Common myeloid progenitor, CD34-positive (primary cell): ENCODE measurements at places on chromosomes 2 and 18.

GRCh38 chr18:23950644-23951043 lies 63.9 kb upstream of the TTC39C start:
- no peak overlapping the region for H3K27ac ChIP-seq
- H3K4me1 ChIP-seq, result no peaks in the 10 kb centered on the region
- H3K27me3 ChIP-seq, result no peaks in the 10 kb centered on the region
- no peak for DNase-seq
- H3K4me3 ChIP-seq, result no peak overlapping the region
- no peaks in the 10 kb centered on the region for H3K36me3 ChIP-seq

DNA sequence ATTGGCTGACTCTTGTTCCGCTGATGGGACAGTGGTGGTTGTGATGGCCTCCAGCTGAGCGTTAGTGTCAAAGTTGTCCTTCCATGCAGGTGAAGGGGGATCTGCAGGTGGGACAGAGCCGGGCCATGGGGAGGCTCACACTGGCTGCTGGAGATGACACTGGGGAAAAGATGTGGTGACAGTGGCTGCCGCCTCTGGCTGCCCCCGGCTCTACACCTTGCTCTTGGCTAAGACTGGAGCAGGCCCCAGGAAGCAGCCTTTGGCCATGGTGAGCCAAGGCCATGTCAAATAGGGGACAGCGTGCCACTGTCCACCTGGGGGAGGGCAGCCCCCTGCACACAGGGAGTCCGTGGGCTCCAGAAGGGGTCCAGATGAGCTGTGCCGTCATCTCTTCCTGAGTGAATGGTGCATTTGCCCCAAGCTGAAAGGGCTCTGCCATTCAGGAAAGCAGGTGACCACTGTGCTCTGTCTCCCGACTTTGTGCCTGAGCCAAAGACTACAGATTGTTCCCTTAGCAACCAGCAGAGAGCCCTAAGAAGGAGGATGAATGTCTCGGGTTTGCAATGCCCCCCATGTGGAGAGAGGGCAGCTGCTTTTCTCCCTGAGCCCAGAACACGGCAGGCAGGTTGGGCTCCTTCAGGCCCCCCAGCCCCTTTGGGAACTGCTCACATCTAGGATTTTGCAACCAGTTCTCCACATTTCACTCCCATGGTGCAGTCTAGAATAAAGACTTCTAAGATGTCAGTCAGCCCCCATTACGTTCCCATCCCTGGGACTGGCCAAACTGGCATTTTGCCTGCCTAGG lies 79.1 kb upstream of the BCL2L11 start:
- DNase-seq, result no peak
- peaks cover 2% of the 10 kb centered on the region for H3K27me3 ChIP-seq

DNA sequence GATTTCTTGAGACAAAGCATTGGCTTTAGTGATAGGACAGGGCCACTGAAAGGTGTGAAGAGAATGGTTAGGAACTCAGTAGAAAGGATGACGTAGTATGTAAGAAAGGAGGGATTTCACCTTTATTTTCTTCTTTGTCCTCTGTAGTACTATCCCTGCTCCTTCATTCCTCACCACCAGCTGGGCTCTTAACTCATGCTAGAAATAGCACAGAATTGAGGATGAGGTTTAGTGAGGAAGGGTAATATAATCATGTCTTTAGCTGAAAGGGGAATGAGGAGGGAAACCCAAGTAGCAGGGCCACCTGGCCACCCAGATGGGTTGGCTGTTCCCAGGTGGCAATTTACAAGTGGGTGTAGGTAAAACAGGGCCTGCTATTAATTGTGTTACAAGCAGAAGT lies 15.2 kb downstream of the ACVR2A start:
- no peaks in the 10 kb centered on the region for H3K27me3 ChIP-seq
- H3K4me1 ChIP-seq, result peaks cover 2% of the 10 kb centered on the region
- H3K36me3 ChIP-seq, result no peaks in the 10 kb centered on the region
- H3K4me3 ChIP-seq, result no peak overlapping the region
- no peak for DNase-seq

DNA sequence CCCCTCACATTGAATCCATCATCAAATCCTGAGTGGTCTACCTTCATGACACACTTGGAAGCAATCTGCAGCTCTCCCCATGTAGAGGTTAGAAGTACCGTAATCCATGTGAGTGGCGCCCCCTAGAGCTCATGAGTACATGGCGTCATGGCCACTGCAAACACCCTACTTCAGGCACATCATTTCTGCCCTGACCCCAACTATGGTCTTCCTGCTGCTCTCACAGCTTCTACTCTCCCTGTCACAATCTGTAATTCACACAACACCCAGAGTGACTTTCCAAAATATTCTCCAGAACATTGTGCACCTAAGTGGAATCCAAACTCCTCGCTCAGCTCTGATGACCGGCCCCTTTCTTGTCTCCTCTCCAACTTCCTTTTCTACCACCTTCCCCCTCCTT lies 141.9 kb downstream of the ANKRD44 start:
- no peaks in the 10 kb centered on the region for H3K27me3 ChIP-seq
- peaks cover 3% of the 10 kb centered on the region for H3K4me1 ChIP-seq
- peak; percentile 80 for DNase-seq
- H3K27ac ChIP-seq, result no peak overlapping the region

DNA sequence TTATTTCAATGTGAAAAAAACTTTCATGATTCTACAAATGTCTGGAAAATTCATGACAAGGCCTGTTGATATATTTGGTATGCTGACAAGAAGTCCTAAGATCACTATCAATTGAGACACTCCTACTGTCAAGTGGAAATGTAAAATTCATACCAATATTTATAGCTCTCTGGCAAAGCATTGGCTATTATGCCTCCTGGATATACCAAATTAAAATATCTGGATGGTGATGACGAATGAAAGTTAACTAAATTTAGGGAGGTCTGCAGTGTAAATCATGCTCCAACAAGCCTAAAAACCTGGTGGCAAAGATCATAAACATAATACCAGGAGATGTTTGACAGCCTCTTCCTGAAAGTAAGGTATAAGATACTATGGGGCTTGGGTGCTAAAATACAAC lies 41.1 kb upstream of the TCF4 start:
- no peak overlapping the region for H3K4me3 ChIP-seq
- no peak overlapping the region for H3K27ac ChIP-seq
- H3K27me3 ChIP-seq, result no peaks in the 10 kb centered on the region
- DNase-seq, result no peak
- no peaks in the 10 kb centered on the region for H3K36me3 ChIP-seq

GRCh38 chr2:176566496-176566895 lies 297.3 kb downstream of the MTX2 start:
- no peak overlapping the region for H3K27ac ChIP-seq
- DNase-seq, result no peak
- peaks cover 3% of the 10 kb centered on the region for H3K4me1 ChIP-seq
- no peaks in the 10 kb centered on the region for H3K36me3 ChIP-seq
- H3K27me3 ChIP-seq, result peaks cover 8% of the 10 kb centered on the region
